ENCODE measurements at places on chromosomes 16 and 17.

DNA sequence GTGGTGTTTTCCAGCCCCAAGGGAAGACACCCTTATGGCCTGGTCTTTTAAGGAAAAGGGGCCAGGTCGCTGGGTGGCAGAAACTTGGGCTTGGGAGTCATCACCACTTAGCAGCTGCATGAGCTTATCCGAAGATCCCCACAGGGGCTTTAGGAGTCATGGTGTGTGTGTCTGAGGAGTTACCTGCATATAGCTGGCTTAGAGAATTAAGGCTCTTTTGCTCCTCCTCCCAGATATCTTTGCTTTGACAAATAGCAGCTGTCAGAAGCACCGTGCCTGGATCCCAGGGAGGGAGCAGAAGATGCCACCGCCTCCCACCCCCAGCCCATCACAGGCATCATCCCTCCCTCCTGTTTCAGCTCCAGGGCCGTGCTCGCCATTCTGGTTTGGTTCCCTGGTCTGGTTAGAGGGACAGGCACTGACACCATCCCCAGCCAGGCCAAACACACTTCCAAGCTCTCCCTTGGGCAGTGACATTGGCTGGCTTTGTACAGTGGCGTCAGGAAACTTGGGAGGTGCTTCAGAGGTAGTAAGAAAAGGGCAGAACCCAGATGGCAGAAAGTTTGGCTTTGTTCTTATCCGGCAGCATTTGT lies 17.4 kb downstream of the LDHD start:
- no peak for DNase-seq

DNA sequence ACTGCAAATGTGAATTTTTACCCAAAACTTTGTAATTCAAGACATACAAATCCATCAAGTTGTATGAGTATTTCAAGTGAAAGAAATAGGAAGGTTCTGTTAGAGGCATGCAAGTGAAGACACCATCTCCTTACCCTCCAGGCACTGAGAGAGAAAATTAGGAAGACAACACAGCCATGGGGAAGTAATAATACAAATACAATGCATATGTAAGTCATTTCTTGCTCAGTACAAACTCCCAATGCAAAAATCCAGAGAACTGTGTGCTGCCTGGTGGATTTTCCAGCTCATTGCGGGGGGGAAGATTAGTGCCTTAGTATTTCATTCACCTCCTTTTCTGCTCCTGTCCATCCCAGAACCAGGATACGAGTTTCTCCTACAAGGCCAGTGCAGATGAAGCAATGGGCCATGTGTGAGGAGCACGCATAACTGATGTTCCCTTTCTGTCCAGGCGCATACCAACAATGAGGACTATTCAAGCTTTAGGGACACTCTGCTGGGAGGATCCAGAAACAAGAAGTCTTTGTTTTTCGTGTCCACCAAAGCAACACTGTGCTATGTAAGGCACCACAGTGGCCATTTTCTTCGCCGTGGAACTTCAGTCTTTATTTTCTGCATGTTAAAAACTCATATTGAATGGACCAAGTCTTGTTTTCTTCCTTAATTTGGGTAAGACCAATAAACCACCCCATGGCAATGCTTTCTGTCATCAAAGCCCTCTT lies 143.7 kb upstream of the RCVRN start:
- DNase-seq, result no peak

GRCh38 chr17:47959825-47960655 lies 2.4 kb upstream of the PRR15L start:
- no peak for DNase-seq

DNA sequence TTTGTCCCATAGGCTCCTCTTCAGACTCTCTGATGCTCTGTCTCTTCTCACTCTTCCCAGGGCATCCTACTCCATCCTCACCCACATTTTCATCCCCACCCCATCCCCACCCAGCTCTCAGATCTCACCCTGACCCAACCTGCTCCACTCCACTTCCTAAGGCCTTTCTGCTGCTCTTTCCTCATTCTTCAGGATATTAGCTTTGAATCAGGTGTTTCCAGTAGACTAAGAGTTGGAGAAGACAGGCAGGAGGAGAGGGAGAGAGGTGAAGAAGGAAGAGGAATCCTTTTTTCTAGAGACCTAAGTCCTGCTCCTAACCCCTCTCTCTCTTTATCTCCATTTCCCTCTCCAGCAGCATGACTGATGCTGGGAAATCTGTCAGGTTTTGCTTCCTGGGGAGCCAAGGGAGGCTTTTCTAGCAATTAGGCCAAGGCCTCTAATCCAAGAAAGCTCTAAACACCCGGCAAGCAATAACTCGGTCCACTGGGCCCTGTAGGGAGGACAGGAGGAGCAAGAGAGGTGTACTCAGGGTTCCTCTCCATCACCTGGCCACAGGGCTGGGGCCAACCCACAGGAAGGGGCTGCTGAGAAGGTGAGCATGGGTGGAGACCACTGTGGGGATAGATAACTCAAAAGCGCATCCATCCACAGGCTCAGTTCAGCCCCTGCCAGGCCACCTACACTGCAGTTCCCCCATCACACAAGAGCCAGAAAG lies 133.3 kb downstream of the TMEM132E start:
- DNase-seq, result no peak

- DNase-seq, result no peak
Measured at GRCh38 chr17:49214676-49215360, 4.3 kb downstream of the ABI3 start.

DNA sequence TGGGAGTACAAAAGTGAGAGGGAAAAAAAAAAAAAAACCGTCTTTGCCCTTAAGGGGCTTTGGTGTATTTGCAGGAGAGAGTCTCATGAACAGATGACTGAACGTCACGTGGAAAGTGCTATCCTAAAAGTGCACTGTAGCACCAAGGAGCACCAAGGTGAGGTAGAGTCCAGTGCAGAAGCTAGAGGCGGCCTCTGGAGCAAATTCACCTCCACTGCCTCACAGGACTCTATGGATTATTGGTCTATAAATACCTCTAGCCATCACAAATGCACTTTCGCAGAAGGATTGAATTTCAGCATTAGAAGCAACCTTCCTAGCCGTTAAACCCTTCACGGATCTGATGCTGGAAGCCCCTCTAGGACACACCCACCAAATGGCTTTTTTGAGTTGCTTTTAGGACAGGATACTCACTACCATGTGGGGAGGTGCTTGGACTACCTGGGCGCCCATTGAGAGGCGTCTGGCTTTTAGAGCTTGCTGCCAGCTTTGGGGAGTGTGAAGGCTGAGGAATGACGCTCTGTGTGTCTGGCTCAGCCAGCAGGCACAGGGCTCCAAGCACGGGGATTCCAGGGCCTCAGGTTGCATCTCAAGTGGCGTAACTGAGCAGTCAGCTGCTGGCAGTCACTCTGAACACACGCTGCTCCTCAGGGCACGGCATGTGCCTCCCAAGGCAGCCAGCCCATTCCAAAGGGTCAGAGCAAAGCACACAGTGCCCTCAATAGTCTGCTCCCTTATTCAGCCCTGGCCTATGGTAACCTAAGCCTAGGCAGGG lies 52.7 kb downstream of the CDRT4 start:
- DNase-seq, result no peak

Data from effector CD8-positive, alpha-beta T cell (primary cell).